ENCODE measurements at places on chromosomes 11 and 22.

GRCh38 chr11:66112041-66112491 is 42.0 kb downstream of the PACS1 start:
- DNase-seq = no peak

DNA sequence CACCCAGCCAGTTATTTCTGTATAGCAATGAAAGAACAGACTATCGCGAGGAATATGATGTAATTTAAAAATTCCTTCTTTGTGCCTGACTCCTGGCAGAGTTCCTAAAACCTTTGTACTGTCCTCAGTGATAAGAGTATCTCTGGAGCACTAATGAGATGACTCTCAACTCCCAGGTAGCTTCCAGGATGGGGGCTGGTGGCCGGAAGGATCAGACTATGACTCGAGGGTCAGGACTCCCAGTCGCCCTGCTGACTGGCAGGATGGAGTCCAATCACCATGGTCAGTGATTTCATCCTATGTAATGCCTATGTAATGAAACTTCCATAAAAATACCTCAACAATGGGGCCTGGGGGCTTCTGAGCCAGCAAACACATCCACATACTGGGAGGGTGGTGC is 135.1 kb downstream of the SHANK2 start:
- DNase-seq = no peak

DNA sequence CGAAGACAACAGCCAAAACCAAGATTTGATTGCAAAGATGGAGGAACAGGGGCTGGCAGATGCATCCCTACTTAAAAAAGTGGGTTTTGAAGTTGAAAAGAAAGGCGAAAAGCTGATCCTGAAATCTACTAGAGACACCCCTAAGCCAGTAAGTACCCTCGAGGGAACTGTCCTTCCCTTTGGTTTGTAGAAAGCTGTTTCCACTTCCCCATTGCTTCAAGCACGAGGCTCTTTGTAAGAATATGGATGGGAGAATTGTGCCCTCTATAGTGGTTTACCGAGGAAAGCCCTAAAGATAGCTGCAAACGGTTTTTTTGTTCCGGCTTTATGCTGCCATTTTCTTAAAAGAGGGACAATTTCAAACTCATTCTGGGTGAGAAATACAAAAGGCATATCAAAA is 133.9 kb downstream of the WNT7B start:
- DNase-seq = no peak

DNA sequence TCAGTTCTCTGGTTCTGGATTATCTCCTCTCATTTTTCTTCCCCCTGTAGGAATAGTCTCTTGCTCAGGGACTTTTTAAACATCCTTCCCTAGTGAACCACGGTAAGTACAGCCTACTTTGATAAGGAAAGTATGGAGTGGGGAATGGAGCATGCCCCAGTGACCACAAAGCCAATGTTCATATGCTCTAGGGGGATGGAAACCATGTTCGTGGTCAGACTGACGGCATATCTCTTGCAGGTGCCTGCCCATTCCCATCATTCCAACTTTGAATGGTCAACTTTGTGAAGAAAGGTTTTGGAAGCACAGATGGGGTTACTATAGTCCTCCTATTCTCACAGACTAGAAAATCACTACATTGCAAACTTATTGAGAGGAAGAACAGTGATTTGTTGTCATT is 332.5 kb upstream of the NCAM1 start:
- DNase-seq = no peak

- no peak for DNase-seq
These were observed 127.0 kb downstream of the COMMD9 start for GRCh38 chr11:36162006-36162882.

GRCh38 chr11:113728814-113729213 is 22.7 kb upstream of the TMPRSS5 start:
- no peak for DNase-seq

DNA sequence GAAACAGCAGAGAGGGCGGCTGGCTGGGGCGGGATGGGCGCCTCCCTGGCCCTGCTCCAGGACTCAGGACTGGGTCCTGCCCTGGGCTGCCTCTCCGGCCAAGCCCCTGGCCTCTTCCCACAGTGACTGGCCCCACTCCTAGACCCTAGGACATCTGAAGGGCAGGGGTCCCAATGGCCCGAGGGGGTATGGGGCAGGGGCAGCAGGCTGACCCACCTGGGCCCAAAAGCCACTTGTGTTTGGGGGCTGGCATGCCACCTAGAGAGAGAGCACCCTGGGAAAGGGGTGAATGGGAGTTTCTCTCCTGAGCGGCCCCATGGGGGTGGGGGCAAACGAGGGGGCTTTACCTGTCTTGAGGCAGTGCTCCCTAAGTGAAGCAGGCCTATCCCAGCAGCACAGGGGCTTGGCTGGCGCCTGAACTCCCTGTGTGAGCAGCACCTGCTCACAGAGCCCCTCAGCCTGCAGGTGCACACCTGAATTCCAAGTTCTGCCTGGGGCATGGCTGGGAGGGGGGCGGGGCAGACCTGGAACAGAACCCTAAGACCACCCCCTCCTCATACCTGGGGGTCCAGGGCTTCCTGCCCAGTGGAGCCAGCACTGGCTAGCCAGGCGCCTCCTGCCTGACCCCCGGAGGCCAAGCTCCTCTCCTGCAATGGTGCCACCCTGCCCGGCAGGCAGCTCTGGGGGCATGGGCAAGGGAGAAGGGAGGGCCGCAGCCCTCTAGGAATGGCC is 16.9 kb downstream of the DUSP8 start:
- peak; percentile 45 for DNase-seq

- no peak for DNase-seq
These were observed 22.9 kb downstream of the SYTL2 start for GRCh38 chr11:85787809-85788760.

DNA sequence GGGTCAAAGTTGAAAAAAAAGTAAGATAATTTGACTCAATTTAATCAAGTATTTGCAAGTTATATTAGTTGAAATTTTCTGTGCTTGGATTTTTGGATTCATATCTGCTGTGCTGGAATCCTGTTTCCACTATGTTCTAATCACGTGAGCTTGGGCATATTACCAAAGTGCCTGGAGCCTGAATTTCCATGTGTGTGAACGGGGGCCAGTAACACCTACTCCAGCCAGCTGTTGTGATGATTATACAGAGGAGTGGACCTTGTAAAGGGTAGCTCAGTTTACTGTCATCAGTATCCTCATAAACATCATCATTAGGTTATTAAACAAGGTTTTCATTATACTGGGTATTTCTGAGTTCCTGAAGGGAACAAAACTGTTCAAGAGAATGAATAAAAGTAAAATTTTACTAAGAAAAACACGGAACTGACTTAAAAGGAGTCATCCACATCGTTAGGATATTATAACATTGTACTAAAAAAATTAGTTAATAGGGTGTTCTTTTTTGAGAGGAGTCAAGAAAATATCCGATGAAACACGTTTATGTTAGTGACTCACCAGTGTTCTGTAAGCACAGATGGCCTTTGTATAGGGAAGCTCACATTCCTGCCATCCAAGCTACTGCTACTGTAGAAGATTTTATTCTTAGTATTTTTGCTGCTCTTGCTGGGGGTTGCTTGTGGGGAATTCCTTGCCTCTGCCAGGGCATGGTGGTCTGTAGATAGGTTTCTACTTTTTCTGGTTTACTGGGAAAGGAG is 144.1 kb downstream of the ARHGAP42 start:
- no peak for DNase-seq

- peak; percentile 16 for DNase-seq
These were observed 835 bp upstream of the RHOD start for GRCh38 chr11:67055812-67056211.

- DNase-seq = no peak
These were observed 63.1 kb downstream of the CWC15 start for GRCh38 chr11:94910270-94910669.

DNA sequence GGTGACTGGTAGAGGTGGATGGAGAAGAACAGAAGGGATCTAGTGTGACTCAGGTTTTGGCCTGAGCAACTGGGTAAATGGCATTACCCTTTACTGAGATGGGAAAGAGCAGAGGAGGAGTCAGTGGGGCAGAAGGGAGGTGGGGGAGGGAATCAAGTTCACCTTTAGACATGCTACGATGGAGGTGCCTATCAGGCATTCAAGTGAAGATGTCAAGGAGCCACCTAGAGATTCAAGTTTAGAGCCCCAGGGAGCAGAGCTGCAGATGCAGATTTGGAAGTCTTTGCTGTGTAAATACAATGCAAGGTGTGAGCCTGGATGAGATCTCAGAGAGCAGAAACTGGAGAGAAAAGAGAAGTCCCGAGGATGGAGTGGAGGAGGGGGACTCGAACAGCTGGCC is 979 bp upstream of the MOGAT2 start:
- DNase-seq = no peak

DNA sequence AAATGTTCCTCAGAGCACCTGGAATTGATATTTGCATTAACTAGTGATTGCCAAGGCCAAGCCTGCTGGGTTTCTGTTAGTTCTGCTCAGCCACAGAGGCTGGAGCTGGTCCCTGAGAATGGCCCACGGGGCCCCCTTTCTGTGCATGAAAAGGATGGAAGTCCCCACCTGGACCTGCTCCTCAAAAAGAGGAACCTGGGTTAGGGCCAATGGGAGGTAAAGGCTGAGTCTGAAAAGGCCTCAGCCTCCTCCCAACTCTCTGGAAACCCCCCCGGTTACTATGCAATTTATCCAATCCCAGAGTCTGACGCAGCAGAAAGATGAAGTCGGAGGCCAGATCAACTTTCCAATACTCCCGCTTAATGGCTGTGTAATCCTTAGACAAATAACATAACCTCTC is 6.8 kb upstream of the CREB3L1 start:
- DNase-seq = no peak

DNA sequence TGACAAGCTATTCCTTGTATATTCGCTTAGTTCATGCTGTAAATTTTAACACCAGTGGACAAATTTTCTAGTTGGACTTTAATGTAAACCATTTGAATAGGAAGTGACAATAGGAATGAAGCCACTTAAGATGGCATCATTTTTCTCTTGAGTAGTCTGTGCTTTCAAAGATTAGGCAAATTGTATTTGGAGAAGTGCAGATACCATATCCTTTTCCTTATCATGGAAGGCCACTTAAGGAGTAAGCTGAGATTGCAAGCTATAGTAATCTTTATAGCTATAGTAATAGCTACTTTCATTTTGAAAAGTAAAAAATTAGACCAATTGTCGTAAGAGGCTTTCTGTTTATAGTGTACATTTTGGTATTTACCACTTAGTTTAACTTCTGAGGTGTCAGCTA is 12.8 kb downstream of the CAPRIN1 start:
- no peak for DNase-seq

GRCh38 chr22:37340331-37341262 is 58.3 kb downstream of the CYTH4 start:
- DNase-seq = no peak

DNA sequence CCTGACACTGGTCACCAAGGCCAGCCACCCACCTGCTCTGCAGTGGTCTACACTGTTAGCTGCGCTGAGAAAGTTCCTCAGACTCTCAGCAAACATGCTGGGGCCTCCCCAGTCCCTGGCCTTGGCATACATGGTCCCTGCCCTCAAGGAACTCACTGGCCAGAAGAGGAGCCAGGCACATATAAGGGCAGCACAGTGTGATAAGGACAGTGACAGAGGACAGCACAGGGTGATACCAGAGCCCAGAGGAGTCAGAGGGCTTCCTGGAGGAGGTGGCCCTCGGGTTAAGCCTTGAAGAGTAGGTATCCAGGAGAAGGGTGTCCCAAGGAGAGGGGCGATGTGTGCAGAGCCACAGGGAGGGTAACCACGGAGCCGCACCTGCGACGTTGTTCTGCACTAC is 624 bp downstream of the ART1 start:
- DNase-seq = no peak

DNA sequence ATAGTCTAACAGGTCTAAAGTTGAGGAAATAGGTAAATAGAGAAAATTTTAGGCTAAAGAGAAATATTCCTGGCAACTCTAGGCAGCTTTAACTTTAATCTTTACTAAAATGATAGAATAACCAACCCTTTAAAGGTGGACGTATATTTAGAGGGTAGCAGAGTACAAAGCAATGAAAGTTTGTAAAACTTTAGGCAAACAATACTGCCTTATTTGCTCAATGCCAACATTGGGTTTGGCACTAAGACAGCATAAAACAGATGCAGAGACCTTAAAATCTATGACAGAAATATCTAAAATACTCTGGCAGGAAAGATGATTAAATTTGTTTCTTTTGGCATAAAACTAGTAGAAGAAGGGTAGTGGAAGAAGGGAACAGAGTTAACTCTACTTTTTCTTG is 70.7 kb downstream of the EMSY start:
- DNase-seq = no peak

- DNase-seq = peak; percentile 81
These were observed 53.2 kb upstream of the CDON start for GRCh38 chr11:126115816-126116331.

DNA sequence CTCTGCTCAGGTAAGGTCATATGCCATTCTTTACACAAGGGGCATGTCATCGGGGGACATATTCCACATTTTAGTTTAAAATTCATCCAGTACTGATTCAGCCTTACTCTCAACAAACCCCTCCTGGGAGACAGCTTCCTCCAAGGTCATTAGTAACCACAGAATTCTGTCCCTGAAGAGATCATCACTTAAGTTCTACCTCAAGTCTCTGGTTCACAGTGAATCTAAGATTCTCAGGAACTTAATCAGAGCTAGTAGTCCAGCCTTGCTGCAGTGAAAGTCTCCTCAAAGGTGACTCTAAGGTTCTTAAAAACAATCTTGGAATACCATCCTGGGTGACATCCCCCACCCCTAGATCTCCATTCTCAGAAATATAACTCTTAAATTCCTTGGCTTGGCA is 18.9 kb upstream of the GDPD4 start:
- no peak for DNase-seq

GRCh38 chr11:70501051-70501901 is 102.9 kb downstream of the CTTN start:
- DNase-seq = no peak

- DNase-seq = peak; percentile 49
These were observed 5.7 kb downstream of the PANX2 start for GRCh38 chr22:50175921-50176849.

DNA sequence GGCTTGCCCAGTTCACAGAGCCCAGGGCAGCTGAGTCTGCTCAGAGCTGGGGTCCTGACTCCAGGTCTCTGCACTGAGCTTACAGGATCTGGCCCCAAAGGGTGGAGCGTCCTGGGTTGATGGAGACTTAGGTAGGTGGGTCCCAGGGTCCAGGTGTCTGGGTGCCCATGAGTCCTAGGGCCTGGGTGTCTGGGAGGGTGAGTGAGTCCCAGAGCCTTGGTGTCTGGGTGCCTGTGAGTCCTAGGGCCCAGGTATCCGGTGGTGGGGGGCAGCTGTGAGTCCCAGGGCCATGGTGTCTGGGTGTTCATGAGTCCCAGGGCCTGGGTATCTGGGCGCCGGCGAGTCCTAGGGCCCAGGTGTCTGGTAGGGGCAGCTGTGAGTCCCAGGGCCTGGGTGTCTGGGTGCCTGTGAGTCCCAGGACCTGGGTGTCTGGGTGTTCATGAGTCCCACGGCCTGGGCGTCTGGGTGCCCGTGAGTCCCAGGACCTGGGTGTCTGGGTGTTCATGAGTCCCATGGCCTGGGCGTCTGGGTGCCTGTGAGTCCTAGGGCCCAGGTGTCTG is 1505.6 kb downstream of the BRD1 start:
- DNase-seq = peak; percentile 44

GRCh38 chr11:80783561-80783960 is 1342.7 kb upstream of the TENM4 start:
- DNase-seq = no peak

DNA sequence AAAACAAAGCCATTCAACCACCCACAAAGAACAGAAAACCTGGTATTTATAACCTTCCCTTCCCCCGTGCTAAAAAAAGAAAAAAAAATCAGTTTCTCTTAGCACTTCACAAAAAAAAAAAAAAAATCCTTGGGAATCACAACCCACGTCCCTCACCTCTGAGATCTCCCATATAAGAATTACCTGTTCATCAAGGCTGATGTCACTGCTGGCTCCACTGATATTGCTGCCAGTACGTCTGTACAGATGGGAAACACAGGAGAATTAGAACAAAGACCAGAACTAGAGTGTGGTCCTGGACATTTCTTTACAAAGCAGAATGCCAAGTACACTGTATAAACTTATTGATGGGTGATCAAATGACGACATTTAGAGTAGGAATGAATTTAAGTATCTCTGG is 14.9 kb downstream of the OSBP start:
- DNase-seq = no peak
